M059J (cell line): ENCODE measurements at places on chromosomes 6 and 20. TPM values are rescaled to one million over a fixed set of nuclear protein-coding genes. Genes with fewer than 3 reads are reported as not detected.

GABRR1 gene
- not detected in 2 replicates for total RNA-seq

TMEM74B gene
- 0.34 TPM in 2 replicates for total RNA-seq

KIAA1755 gene
- 1.8 and 3.8 TPM in 2 replicates for total RNA-seq

GLP1R gene
- total RNA-seq = not detected in 2 replicates

TBC1D20 gene
- total RNA-seq = 42.4 and 53.2 TPM in 2 replicates

TJAP1 gene
- total RNA-seq = 14.6 and 21.8 TPM in 2 replicates

TP53INP2 gene
- total RNA-seq = 11.3 and 17.4 TPM in 2 replicates

DPPA5 gene
- total RNA-seq = not detected in 2 replicates

C2 gene
- 2.9 and 3.3 TPM in 2 replicates for total RNA-seq

HLA-DMA gene
- total RNA-seq = 11.4 and 12.3 TPM in 2 replicates

DNA sequence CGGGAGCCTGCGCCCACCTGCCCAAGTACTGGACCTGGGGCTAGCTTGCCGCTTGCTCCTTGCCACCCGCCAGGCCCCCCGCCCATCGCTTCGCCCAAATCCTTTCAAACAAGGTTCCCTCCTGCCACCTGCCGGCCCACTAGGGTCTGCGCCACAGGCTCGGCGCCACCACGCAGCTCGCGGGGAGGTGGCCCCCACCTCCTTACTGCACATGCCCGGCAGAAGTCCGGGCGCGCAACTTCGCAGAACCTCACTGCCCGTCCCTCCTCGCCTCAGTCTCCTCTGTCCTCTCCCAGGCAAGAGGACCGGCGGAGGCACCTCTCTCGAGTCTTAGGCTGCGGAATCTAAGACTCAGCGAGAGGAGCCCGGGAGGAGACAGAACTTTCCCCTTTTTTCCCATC is 11.2 kb downstream of the GNAS-AS1 start:
- peak; percentile 34 for DNase-seq

- DNase-seq = no peak
These were observed 30.0 kb downstream of the TFAP2A start for GRCh38 chr6:10384610-10385523.

- DNase-seq = no peak
These were observed 278.9 kb downstream of the SMOC2 start for GRCh38 chr6:168719901-168720300.

DNA sequence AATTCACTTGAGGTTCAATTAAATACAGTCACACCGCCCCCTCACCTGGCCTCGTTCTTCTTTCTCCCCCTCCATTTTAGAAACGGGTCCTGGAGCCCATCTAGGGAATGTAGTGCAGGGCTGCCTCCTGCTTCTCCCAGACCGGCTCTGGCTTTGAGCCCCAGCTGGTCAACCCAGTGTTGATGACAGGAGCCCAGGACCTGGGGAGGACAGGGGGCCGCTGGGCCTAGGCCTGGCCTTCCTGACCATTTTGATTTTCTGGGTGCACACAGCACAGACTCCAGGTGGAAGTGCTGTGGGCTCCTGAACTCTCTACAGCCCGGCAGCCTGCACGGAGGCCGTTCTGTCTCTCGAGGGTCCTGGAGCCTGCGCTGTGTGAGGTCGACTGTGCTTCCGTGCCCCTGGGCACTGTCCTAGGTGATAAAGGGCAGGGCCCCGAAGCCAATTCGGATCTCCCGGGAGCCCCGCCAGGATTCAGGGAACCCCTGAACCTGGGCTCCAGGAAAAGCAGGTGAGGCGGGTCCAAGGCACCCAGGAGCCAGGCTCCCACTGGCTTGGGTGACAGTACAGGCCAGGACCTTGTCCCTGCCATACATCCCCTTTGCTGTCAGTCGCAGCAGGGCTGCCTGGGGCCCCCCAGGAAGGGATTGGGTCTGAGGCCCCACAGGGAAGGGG is 23.3 kb downstream of the NPEPL1 start:
- DNase-seq = no peak

DNA sequence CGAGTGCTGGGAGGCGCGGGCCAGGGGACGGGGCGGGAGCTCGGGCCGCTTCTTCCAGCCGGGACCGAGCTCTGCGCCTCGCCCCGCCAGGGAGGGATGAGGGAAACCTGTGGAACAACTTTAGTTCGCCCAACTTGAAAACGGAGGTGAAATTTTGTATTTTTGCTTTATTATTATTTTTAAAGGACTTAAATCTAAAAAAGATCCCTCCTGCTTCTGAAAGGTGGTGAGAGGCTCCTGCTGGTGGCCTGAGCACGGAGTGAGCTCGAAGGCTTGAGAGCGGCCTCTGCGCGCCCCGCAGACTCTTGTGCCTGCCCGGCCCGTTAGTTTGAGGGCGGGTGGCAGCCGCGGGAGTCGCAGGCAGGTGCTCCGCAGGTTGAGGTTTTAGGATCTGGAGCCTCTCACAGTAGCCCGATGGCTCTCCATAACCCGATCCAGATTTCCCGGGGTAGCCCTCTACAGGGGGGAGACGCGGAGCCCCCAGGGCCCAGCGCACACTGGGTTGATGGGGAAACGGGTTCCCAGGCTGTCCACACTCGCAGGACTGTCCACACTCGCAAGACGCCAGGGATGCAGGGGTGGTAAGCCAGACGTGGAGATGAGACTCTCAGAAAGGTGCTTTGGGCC is 46.2 kb upstream of the SUPT3H start:
- peak; percentile 49 for DNase-seq

DNA sequence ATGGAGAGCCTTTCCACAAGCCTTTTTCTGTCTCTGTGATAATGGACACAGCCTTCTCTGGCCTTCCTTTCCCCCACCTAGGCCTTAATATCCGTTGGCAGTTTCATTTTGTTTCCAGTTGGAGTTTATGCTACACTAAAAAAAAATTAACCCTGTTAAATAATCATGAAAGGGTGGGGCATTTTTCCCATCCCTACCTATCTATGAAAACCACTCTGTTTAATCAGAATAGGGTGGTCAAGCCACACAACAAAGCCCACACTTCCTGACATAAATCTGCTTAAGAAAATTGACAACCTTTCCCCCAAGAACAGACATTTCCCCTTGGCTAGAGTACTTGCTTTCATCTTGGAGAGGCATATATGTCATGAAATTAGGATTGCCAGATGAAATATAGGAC is 14.2 kb downstream of the TXLNB start:
- no peak for DNase-seq

GRCh38 chr20:37852666-37853065 is 50.3 kb upstream of the VSTM2L start:
- no peak for DNase-seq

GRCh38 chr20:51562027-51562331 is 19.5 kb upstream of the NFATC2 start:
- no peak for DNase-seq

DNA sequence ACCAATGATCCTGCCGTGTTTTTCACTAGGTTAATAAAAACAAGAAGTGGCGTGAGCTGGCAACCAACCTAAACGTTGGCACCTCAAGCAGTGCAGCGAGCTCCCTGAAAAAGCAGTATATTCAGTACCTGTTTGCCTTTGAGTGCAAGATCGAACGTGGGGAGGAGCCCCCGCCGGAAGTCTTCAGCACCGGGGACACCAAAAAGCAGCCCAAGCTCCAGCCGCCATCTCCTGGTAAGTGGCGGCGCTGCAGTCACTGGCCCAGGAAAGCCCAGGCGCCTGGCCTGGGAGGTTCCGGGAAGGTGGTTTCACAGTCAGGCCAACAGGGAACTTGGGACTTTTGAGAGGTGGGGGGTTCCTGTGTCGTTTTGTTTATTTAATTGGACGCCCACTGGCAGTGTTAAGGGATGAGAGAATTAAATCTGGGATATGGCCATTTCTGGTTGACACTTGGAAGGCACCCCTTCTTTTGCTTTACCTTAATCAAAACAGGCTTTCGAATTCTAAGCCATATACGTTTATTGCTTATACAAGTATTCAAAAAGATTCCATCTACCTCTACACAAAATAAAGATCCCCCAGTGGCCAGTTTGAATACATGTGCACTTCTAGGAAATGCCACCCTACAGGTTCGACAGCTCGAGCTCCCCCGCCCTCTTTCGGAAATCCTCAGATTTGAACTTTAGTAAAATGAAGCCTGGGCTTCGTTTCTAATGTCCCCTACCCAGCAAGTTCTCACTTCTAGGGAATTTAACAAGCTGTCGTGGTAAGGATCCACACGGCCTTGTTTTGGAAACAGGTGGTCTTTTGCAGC is 138.9 kb downstream of the TMEM242 start:
- peak; percentile 51 for DNase-seq

DNA sequence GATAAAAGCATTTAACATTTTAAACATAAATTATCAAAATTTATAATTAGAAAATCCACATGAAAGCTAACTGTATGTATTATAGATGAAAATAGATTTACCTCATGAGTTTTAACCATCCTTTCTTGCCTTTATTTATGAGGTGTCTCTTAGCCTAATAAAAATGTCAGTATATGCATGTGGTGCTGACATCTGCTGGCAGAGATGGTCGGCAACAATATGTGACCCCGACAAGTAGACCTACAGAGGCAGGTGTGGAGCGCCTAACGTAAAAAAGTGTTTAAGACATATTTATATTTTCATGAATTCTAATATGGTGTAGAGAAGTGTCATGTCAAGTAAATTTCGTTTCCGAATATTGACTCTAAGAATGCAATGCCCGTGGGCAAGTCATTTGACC is 149.0 kb upstream of the FUT9 start:
- DNase-seq = no peak

DNA sequence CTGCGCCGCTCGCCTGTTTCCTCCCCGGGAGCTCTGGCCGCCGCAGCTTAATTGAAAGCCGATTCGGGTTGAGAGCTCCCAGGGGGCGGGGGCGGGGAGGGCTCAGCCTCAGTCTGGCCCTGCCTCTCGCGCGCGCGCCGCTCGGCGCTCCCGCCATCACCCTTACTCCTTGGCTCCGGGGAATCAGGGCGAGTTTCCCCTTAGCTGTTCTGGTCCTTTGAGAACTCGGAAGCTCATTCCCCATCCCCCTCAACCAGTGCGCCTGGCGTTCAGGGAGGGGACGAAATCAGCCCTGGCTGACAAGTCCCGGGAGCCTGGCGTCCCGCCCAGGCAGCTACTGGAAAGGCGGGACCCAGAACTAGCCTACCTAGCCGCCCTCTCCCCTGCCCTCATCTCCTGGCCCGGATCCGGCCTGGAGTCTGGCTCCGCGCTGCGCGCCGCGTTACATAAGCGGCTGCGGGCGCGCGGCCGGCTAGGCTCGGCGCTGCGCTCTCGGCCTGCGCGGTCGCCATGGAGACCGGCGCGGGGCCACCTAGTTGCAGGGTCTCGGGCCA is 2.8 kb downstream of the SLC12A5 start:
- DNase-seq = peak; percentile 40

GRCh38 chr20:35448788-35449373 is 6.5 kb upstream of the CEP250 start:
- no peak for DNase-seq

- DNase-seq = peak; percentile 58
These were observed 128.8 kb upstream of the GGTLC1 start for GRCh38 chr20:24117383-24117782.

GRCh38 chr20:60695226-60696000 is 556.6 kb upstream of the CDH4 start:
- DNase-seq = peak; percentile 79

- DNase-seq = no peak
These were observed 5.9 kb downstream of the OCSTAMP start for GRCh38 chr20:46544576-46544975.

GRCh38 chr6:26532699-26533531 is 5.3 kb upstream of the HMGN4 start:
- DNase-seq = peak; percentile 96

- DNase-seq = no peak
These were observed 77.5 kb upstream of the CD83 start for GRCh38 chr6:14040042-14040441.

GRCh38 chr6:34587851-34588250 is 31.7 kb upstream of the SPDEF start:
- DNase-seq = no peak

GRCh38 chr6:3540253-3540820 is 83.5 kb upstream of the SLC22A23 start:
- no peak for DNase-seq

DNA sequence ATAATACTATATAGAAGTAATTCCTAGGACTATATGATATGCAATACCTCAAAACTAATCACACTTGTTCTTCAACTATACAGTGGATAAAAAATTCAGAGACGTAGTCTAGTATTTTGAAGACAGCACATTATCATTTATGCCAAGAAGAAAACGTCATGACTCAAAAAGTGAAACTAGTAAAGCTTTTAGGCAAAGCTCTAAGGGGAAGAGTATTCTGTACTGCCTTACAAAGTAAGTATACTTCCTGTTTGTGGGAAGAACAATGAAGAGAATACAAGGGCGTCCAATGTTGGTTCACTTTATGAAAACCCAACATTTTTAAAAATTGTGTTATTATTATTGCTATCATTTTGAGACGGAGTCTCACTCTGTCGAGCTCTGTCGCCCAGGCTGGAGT is 27.9 kb downstream of the LOC128125822 start:
- DNase-seq = peak; percentile 9

- DNase-seq = no peak
These were observed 2.8 kb downstream of the EYA2 start for GRCh38 chr20:46897328-46897880.

DNA sequence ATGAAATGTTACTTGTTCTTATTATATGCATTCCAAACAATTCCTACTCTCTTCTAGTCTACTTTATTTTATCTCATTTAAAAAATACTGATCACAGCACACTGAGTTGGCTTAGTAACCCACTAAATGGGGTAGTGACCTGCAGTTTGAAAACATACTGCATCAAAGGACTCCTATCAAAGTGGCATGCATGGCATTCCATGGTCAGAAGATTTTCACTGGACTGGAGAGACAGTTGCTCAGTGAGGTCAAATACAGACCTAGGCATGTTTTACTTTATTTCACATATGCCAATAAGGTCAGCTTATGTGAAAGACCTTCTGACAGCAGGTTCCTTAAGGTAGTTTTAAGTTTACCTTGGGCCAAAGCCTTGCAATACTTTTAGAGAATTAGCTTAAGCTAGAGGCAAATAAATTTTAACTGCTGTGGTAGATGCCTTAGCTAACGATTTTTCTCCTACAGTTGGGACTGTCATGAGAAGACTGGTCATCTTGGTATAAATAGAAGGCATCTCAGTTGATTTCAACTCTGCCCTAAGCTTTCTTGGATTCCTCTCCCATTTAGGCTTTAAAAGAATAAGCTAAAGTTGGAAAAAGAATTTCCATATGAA is 35.1 kb downstream of the TPD52L1 start:
- peak; percentile 49 for DNase-seq

DNA sequence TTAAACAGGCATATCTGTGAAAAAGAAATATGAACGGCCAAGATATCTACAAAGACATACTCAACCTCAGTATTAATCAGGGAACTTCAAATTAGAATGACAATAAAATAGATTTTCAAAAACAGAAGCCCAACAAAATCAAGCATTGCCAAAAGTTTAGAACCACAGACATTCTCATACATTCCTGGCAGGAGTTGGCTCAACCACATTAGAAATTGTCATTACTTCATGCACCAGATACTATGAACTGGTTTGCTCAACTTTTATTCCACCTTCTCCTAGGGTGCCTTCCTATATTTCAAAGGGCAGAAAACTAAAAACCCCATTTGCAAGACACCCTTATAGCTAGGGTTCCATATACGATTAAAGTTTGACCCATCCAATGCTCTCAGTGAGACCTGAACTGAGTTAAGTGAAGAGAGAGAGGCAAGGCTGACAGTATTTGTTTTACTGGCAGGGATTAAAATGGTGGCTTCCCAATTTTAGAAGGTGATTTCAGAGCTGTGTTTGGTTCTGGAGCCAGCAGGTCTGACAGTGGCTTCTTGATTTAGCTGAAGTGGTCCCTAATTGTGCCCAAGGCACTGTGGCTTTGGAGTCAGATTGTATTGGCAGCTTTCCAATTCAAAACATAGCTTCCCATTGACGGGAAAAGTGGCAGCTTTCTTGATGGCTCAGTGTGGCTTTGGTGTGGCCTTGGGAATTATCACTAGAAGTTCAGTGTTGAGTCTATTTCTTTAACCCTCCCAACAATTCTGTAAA is 77.1 kb upstream of the CDYL start:
- DNase-seq = peak; percentile 52

- no peak for DNase-seq
These were observed 24.0 kb downstream of the DLGAP4 start for GRCh38 chr20:36330091-36330490.
